Immature natural killer cell (primary cell): ENCODE measurements at places on chromosomes 13 and 19. TPM values are rescaled to one million over a fixed set of nuclear protein-coding genes. Genes with fewer than 3 reads are reported as not detected.
A peak's percentile ranks its signal among the peaks of the same experiment; 100 is the strongest.

ZFP36 gene
- polyA plus RNA-seq, result 318 TPM

OVOL3 gene
- polyA plus RNA-seq, result not detected

ATP7B gene
- polyA plus RNA-seq, result not detected

ADPRHL1 gene
- polyA plus RNA-seq, result 0.14 TPM

UBAC2 gene
- polyA plus RNA-seq, result 115 TPM

GAS6 gene
- polyA plus RNA-seq, result 1.0 TPM

KIR3DL3 gene
- not detected for polyA plus RNA-seq

SOX1 gene
- not detected for polyA plus RNA-seq

DNA sequence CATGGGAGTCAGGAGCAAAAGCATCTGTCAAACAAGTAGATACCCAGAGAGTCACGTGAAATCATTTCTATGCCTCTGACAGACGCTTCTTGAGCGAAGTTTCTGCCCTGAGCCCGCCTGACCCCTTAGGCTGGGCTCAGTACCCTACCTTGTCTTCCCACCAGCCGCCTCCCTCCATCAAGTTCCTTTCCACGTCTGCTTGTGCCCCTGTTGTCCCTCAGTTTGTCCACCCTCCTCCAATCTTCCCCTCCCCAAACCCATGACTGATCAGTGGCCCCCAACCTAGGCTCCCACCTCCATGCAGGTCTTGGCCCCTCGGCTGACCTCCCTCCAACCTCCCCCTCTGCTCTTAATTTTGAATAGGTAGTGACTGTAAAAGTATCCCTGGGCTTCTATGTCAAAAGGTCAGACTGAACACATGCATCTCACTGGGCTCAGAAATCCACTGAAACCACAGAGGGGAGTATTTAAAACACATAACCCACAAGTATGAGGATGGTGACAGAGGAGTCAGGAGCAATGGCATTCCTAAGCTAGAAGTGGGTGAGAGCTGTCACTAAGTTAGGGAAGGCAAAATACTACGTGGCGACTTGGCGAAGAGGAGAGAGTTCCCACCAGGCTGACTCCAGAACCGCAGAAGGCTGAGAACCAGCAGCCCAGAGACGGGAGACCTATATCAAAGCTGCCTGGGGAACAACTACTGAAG, 1.7 kb upstream of the ZNF446 start:
- no peak for DNase-seq

DNA sequence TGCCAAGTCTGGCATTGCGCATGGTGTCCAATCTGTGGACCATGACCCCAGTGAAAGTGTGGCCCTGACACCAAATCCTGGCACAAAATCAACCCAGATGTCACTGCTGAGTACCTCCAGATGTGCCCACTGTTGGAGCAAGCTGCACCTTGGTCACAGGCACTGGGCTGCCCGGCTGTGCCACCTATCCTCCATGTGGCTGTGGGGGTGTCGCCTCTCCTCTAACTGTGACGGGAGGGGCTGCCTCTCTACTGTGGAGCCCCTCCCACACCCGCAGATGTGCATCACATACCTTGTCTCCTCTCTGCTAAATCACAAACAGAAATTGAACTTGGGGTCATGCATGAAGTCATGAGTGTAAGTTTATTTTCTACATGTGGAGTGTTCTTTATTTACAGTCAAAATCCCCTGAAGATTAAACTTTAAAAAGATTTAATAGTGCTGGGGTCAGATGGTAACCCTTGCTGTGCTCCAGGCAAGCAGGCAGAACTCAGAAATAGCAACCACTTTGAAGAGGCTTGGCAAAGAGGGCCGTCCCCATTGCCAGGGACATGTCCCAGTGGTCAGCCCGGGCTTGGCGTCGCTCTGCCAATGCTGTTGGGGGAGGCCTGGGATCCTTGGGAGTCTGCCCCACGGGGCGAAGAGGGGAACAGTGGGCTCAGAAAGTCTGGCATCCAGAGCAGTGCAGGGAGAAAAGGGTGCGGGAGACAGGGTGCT, 46.4 kb upstream of the ZNF536 start:
- DNase-seq, result no peak

- no peak for DNase-seq
Measured at GRCh38 chr19:46975925-46976782, 43.5 kb upstream of the NPAS1 start.

GRCh38 chr19:35350591-35350990, 2.9 kb downstream of the FFAR1 start:
- no peak for DNase-seq

DNA sequence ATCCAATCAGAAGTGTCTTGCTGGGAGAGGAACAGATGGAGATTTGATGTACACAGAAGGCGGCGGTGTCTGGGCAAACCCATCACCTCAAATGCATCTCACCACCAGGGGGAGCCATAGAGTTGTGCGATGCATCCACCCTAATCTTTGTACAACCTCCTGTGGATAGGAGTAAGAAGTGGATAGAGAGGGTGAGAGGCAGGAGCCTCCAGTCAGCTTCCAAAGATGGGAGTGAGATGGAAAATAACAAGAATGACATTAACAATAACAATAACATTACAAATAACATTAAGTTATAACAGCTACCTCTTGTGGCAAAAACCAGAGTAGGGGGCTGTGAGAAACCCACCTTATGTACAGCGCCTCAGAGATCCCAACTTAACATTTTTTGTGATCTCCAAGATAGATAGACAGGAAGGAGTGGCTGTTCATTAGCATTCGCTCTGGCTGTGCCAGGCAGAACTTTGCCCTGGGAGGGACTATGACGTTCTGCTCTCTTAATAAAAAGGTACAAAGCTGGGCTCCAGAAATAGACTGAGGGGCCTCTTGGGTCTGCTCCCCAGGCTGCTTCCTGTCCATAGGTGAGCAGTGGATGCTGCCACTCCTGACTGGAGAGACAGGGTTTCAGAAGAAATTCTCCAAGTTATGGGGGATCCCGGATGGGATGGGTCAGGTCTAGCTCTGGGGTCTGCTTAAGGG, 5.2 kb upstream of the CEACAM18 start:
- peak; percentile 65 for DNase-seq

DNA sequence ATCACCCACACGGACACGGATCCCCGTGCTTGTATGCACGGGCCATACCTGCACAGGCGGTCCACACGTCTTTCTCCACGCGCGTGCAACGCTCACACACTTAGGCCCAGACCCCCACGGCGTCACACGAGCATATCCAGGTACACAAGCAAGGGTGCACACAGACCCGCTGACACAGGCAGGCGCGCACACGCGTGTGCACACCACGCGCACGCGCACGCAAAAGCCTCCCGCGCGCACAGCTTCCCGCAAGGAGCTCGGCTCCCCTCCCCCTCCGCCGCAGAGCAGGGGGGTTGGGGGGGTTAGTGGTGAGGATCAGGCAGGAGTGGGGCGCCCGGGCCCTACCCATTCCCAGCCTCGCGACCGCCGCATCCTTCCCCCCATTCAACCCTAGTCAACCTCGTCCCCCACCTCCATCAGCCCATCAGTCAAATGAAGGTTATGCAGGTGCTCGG, 407 bp downstream of the RAB3A start:
- DNase-seq, result no peak

DNA sequence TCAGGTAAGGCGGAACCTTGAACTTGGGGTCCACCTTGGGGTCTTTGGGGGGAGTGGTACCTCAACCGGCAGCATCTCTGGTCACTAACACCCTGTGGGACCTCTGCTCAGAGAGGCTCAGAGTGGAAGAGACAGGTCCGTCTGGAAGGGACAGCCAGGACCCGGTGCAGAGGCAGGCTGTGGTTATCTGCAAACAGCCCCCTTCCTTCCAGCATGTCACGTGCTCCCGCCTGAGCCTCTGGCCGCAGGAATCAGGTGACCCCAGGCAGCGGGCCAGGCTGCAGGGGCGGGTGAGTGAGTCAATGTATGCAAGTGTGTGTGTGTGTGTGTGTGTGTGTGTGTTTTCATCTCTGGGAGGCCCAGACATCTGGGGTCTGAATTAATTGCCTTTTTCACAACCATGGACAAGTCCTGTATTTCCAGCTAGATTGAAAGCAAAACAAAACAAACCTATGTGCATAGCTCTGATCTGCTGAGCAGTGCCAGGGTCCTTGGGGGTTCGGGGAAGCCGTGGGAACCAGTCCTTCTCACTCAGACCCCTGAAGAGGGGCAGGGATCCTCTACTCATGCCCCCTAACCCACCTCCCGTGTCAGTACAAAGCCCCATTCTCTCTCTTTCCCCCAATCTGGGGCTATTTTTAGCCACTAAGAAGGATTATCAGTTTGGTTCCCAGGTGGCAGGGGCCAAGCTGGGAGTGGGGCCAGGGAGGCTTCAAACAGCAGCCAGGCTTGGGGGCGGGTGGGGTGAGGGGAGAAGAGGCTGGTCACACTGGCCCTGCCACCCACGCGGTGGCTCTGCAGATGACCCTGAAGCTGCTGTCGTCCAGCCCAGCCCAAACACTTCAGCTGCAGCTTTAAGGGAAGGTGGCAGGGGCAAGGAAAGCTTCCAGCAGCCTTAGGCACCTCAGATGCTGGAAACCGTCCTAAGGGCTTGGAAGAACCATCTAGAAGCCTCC, 31.4 kb downstream of the CERS4 start:
- DNase-seq, result peak; percentile 82

GRCh38 chr19:13054626-13055212, 47.9 kb downstream of the LYL1 start:
- no peak for DNase-seq

- no peak for DNase-seq
Measured at GRCh38 chr13:96020931-96021330, 32.3 kb downstream of the UGGT2 start.

DNA sequence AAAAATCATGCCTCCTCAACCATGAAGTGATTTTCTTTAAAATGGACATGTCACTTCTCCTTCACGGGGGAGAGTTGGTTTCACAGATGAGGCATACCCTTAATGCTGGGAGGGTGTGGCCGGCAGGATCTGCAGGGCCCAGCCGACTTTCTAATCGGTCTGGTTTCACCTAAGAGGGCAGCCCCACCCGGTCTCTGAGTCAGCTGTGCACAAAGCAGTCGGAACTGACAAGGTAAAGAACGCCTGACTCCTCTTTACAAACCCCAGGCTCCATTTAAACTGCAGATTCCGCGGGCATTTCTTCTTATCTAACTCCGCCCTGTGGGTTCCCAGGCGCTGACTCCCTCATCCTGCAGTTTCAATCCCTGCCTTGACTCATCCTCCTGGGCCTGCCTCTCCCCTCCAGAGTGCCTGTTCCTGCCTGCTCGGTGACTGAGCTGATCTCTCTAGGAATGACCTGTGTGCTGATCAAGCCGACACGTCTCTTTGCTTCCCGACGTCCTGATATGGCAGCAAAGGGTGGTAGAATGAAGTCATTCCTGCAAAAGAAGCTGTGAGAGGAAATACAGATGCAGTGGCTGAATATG, 63.4 kb downstream of the EFNB2 start:
- no peak for DNase-seq

GRCh38 chr13:106480351-106480910, 55.0 kb downstream of the EFNB2 start:
- DNase-seq, result no peak

DNA sequence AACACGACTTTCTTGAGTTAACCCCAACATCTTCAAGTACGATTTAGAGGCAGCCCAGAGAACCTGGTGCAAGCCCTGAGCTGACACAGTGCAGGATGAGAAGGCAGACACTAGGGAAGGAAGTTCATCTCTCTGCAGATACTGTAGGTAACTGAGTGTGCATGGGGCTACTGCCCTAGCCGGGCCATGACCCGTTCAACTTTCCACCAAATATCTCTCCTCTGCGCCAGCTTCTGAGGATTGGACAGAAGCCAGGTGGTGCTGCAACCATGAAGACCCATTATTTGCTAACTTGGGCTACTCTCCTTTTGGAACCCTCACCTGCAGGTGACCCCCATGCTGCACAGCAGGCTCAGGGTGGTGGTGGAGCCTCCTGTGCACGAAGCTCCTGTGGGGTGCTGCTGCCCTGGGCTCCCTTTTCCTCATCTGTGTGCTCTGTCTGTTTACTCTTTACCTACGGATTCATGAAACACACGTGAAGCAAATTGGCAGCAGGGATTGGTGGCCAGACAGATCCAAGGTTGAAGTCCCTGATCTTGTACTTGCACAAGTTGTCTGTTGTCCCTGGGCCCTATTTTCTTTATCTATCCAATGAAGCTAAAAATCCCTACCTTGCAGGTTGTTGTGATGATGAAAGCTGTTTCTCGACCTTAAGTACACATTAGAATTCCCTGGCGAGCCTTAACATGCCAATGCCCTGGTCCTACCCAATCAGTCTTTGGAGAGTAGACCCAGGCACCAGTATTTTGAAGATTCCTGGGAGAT, 227.8 kb downstream of the LACC1 start:
- no peak for DNase-seq

DNA sequence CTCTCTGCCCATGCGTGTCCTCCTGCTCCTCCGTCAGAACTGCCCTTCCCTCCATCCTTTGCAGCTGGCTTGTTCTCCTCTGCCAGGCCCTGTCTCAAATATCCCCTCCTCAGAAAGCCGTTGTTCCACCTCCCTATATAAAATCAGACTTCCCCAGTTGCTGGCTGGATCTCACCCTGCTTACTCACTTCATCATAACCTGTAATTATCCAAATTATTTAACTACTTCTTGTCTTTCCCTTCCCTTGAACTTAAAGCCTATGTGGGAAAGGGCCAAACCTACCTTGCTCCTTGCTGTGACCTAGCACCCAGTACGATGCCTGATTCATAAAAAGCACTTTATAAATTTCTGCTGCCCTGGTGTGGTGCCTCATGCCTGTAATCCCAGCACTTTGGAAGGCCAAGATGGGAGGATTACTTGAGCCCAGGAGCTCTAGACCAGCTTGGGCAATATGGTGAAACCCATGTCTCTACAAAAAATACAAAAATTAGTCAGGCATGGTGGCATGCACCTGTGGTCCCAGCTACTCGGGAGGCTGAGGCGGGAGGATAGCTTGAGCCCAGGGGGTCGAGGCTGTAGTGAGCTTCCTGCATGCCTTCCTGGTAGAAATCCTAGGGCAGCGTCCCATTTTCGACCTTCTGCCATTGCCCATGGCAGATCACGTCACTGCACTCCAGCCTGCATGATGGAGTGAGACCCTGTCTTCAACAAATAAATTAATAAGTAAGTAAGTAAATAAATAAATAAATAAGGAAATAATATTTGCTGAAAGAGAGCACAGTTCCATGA, 39.5 kb upstream of the ZNF536 start:
- no peak for DNase-seq
